Fibroblast of skin of abdomen (primary cell): ENCODE measurements at places on chromosomes 3 and 15.
A peak's percentile ranks its signal among the peaks of the same experiment; 100 is the strongest.

GRCh38 chr3:8327739-8328138 is 173.9 kb upstream of the LMCD1 start:
- no peak for DNase-seq

DNA sequence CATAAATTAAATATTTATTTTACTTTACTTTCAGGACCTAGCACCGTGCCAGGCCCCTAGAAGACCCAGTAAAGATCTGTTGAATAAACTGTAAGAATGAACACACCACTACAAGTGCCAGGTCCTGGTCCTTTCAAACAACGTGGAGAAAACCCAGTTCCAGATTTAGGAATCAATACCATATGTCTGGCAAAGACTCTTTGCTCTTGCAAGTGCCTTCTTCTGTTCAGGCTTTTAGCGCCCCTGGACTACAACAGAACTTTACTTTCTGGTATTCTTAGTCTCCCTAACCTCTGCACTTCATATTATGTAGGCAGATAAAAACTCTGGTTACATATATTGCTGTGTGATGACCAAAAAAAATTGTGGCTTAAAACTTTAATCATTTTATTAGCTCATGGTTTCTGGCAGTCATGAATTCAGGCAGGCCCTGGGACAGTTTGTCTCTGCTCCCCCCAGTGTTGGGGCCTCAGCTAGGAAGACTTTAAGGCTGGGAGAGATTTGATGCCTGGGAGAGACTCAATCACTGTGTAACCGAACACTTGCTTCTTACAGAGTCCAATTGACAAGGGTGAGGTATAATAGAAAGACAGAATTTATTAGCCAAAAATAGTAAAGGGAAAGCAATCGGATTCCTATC is 2.9 kb upstream of the PSMA4 start:
- DNase-seq: no peak

- DNase-seq: no peak
These were observed 34.8 kb upstream of the CFAP20DC start for GRCh38 chr3:59084583-59084982.

DNA sequence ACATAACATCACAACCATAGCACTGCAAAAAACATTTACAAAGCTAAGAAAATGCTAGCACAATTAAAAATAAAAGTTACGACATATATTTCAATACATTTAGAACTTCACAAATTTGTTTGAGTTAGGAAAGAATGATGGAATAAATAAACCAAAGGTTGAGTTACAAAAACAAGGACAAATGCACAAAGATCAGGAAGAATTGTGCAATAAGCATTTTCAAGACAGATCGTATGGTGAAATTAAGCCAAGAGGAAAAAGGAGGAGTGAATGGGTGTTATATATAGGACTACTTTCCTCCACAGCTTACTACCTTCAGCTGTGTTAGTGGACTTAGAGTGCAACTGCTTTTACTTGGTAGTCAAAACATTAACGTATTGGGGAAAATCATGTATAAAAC is 5.9 kb upstream of the CTXN2 start:
- DNase-seq: no peak

- no peak for DNase-seq
These were observed 24.4 kb downstream of the MORC1 start for GRCh38 chr3:109093561-109093960.

- peak; percentile 90 for DNase-seq
These were observed at the start of gene MON1A for GRCh38 chr3:49929291-49930167. TSS of gene MON1A (minus strand) at chr3:49929811. CDS start at chr3:49913346, 16,465 bp downstream.

GRCh38 chr15:88818920-88819319 is 15.7 kb downstream of the ACAN start:
- DNase-seq: no peak

- no peak for DNase-seq
These were observed 494.6 kb downstream of the NTRK3 start for GRCh38 chr15:87761736-87762509.

DNA sequence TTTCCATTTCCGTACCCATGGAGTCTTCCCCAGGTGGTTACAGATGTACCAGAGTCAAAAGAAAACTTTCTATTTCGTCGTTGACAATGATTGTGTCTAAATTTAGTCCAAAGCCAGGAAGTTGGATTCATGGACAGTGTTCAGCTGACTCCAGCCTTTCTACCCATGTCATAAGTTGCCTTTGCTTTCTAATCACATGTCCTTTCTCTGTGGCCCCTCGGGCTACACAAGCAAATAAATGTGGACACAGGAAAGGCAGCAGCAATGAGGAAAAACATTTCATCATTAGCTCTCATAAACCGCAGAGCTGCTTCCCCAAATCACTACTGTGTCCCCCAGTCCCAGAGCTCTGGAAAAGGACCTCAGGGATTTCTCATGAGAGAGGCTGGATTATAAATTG is 82.0 kb downstream of the USF3 start:
- DNase-seq: no peak
